ENCODE measurements at places on chromosomes 3 and 15.

- H3K4me3 ChIP-seq = no peak overlapping the region
- DNase-seq = no peak
- no peak overlapping the region for H3K27ac ChIP-seq
- H3K36me3 ChIP-seq = no peaks in the 10 kb centered on the region
- H3K4me1 ChIP-seq = no peaks in the 10 kb centered on the region
- no peaks in the 10 kb centered on the region for H3K27me3 ChIP-seq
Observed at GRCh38 chr3:98557324-98558010, 25.7 kb downstream of the GPR15 start.

- DNase-seq = no peak
- no peaks in the 10 kb centered on the region for H3K27me3 ChIP-seq
- H3K27ac ChIP-seq = no peak overlapping the region
Observed at GRCh38 chr3:187551416-187551815, 118.8 kb downstream of the SST start.

- DNase-seq = no peak
- no peak overlapping the region for H3K27ac ChIP-seq
- no peaks in the 10 kb centered on the region for H3K4me1 ChIP-seq
- H3K36me3 ChIP-seq = no peaks in the 10 kb centered on the region
Observed at GRCh38 chr15:50819344-50819743, 53.8 kb upstream of the SPPL2A start.

DNA sequence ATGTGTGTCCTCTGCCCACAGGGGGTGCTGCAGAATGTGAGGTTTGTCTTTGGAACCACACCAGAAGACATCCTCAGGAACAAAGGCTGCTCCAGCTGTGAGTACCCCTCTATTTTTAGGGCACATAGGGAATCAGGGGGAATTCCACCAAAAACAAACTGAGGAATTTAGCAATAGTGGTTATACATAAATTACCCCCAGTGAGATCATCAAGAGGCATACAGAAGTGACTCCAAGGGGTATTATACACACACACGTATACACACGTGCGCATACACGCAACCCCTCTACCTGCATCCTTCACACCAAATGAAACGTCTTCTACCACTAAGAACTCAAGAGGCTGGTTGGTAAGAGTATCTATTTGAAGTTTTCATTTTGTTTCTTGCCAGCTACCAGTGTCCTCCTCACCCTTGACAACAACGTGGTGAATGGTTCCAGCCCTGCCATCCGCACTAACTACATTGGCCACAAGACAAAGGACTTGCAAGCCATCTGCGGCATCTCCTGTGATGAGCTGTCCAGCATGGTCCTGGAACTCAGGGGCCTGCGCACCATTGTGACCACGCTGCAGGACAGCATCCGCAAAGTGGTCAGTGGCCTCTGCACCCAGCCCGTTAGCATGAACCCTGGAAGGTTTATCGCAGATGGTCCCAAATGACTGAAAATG, 2.9 kb downstream of the THBS1 start:
- peak; percentile 49 for DNase-seq
- no peaks in the 10 kb centered on the region for H3K27me3 ChIP-seq
- no peaks in the 10 kb centered on the region for H3K4me1 ChIP-seq

DNA sequence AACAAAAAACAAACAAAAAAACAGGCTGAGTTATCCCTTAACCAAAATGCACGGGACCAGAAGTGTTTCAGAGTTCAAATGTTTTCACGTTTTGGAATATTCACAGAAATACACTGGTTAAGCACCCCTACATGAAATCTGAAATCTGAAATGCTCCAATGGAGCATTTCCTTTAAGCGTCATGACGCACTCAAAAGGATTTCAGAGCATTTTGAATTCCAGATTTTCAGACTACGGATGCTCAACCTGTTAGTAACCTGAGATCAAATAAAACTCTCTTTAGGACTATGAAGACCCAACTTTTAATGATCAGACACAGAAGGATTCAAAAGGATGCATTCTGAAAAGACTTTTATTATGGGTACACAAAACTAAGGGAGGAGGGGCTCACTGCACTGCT, 9.6 kb downstream of the CLPX start:
- no peak overlapping the region for H3K4me3 ChIP-seq
- H3K4me1 ChIP-seq = no peaks in the 10 kb centered on the region
- no peak for DNase-seq
- peaks cover 66% of the 10 kb centered on the region for H3K36me3 ChIP-seq
- H3K27me3 ChIP-seq = no peaks in the 10 kb centered on the region

DNA sequence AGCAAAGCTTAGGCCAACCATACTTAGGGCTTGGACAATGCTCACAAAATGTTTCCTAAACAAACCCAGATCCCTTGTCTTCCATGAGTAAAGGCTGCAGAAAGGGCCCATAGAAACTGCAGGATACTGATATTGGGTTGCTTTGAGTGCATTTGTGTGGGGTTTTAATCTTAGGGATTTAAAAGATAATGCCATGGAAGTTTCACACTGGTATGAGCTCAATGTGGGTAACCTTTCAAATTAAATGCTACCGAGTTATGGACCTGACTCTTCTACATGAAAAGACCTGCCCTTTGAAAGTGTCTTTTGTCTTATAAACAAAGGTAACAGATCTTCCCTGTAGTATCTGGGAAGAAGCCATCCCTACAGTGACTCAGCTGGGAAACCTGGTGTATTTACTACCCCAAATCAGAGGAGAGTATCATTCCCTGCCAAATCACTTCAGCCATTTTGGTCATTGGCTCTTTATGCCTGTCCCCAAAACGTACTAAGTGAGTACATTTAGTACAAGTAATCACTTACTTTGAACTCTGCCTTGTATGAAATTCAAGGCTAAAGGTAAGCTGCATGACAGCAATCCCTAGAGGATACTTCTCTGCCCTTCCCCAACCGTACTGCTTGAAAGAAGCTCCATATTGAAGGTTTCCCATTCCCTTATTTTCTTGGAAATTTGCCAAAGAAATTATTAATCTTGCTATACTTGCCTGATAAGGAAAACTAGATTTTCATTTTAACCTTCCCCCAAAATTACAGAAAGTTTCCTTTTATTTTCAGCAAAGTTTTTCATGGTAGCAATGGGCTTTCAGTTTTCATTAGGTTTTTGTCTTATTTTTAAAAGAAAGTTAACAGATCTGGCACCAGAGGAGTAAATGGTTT, 7.2 kb downstream of the TM4SF1 start:
- no peak overlapping the region for H3K4me3 ChIP-seq
- no peaks in the 10 kb centered on the region for H3K36me3 ChIP-seq
- H3K27me3 ChIP-seq = no peaks in the 10 kb centered on the region
- no peak for DNase-seq

GRCh38 chr15:98103570-98103969, 143.1 kb downstream of the ARRDC4 start:
- no peak overlapping the region for H3K4me3 ChIP-seq
- no peaks in the 10 kb centered on the region for H3K36me3 ChIP-seq
- H3K4me1 ChIP-seq = no peaks in the 10 kb centered on the region

DNA sequence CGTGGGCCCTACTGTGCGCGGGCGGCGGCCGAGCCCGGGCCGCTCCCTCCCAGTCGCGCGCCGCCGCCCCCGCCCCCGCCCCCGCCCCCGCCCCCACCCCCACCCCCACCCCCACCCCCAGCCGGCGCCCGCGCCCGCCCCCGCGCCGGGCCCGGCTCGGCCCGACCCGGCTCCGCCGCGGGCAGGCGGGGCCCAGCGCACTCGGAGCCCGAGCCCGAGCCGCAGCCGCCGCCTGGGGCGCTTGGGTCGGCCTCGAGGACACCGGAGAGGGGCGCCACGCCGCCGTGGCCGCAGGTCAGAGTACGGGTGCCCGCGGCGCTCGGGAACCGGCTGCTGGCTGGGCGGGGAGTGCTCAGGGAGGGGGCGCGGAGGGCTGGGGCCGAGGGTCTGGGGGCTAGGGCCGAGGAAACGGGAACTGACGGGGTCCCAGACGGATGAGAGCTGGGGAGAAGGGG, 1.1 kb upstream of the PPARG start:
- H3K27ac ChIP-seq = no peak overlapping the region
- H3K4me3 ChIP-seq = peak overlapping the region; percentile 63
- no peaks in the 10 kb centered on the region for H3K4me1 ChIP-seq
- H3K27me3 ChIP-seq = peaks cover 18% of the 10 kb centered on the region
- peak; percentile 44 for DNase-seq
- H3K36me3 ChIP-seq = no peaks in the 10 kb centered on the region

- peak; percentile 97 for DNase-seq
- H3K27me3 ChIP-seq = peaks cover 6% of the 10 kb centered on the region
- peak within 1 kb of the TSS; percentile 75 for H3K4me3 ChIP-seq
- H3K4me1 ChIP-seq = peaks cover 15% of the 10 kb centered on the region
Observed at GRCh38 chr3:133038089-133038730, at the start of gene TMEM108. TMEM108 (plus strand) TSS chr3:133038391.

- H3K36me3 ChIP-seq = no peaks in the 10 kb centered on the region
- DNase-seq = no peak
- H3K27me3 ChIP-seq = no peaks in the 10 kb centered on the region
- no peaks in the 10 kb centered on the region for H3K4me1 ChIP-seq
Observed at GRCh38 chr15:93129702-93130488, 40.9 kb upstream of the RGMA start.

DNA sequence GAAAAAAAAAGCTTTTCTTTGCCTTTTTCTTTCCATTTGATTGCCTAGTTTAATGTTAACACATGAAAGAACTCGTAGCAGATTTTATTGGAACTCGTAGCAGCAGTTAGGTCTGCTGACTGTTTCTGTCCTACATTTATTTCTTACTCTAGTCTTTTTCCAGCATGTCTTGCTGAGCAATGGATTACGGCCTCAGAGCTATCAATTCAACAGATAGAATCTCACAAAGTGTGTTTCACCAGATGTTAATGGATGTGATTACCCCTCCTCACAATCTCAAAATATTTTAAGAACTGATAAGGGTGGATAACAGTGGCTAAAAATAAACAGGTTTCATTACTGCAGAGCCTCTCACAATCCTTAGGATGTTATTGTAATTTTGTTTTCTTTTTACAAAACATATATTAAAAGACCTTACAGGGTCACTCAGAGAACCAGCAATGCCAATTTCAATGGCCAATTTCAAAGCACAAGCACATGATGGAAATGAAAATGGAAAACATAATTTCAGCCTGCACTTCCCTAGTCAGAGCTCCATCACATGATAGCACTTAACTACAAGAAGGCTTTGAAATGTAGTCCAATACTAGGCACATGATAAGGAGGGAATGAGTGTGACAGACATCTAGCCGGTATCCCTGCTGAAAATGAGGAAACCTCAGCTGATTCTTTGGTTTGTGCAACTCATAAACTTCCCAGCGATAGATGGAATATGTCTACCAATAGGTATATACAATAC, 838.1 kb upstream of the SEMA6D start:
- H3K27ac ChIP-seq = no peak overlapping the region
- no peaks in the 10 kb centered on the region for H3K36me3 ChIP-seq
- no peaks in the 10 kb centered on the region for H3K4me1 ChIP-seq
- no peak for DNase-seq
- no peak overlapping the region for H3K4me3 ChIP-seq

- no peak overlapping the region for H3K27ac ChIP-seq
- DNase-seq = peak; percentile 64
- no peaks in the 10 kb centered on the region for H3K27me3 ChIP-seq
Observed at GRCh38 chr3:55609230-55609827, 122.2 kb upstream of the WNT5A start.

DNA sequence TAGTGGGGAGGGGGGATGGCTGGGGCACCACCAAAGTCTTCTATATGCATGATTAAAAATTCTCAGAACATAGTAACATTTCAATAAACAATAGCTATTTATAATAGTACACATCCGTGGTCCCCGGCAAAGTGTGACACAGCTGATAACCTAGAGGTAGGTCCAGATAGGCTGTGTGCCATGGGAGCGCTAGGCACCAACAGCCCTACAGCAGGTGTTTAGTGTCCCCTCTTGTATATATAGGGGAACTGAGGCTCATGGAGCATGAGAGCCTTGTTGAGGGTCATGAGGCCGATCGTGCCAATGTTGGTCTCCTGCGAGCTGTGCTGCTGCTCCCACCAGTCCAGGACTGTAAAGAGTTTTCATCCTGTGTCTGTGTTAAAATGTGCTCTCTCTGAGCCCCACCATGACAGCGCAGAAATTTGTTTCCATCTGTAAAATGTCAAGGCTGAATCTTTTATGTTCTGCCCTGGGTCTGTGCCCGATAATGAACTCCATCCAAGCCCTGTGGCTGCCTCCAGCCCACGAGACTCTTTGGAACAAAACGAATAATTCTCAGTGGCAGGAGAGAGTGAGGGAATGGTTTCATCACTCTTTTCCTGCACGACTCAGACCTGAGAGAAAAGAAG, 14.5 kb downstream of the TMEM158 start:
- no peaks in the 10 kb centered on the region for H3K4me1 ChIP-seq
- H3K27ac ChIP-seq = no peak overlapping the region
- no peaks in the 10 kb centered on the region for H3K27me3 ChIP-seq
- H3K4me3 ChIP-seq = no peak overlapping the region

- DNase-seq = peak; percentile 48
- H3K27me3 ChIP-seq = no peaks in the 10 kb centered on the region
- H3K4me1 ChIP-seq = no peaks in the 10 kb centered on the region
- H3K4me3 ChIP-seq = no peak overlapping the region
Observed at GRCh38 chr3:188084752-188085583, 69.0 kb upstream of the LPP start.

GRCh38 chr15:79914728-79915127, 17.9 kb upstream of the MTHFS start:
- H3K36me3 ChIP-seq = peaks cover 84% of the 10 kb centered on the region
- H3K4me1 ChIP-seq = no peaks in the 10 kb centered on the region
- no peaks in the 10 kb centered on the region for H3K27me3 ChIP-seq
- DNase-seq = no peak
- H3K4me3 ChIP-seq = no peak overlapping the region

DNA sequence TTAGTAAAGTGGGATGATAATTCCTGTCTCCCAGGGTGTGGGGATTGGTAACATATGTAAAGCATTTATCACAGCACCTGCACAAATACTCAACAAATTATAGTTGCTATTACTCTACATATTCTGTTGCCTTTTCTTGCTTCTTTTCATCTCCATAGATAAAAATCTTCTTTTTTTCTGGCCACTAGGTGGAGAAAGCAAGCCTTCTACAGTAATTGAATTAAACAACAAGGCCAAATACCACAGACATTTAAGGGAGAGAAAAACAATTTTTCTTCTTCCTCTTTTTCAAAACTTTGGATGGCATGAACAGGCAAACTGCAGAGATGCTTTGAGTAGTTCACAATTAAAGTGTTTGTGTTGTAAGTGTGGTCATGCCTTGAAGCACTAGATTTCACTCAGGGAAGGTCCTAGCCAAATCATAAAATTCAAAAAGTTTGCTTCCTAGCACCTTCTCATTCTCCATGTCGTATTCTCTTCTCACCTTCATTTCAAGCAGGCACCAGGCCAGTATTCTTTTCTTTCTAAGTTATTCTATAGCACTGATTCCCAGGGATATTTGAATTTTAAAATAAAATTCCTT, 493.4 kb upstream of the TGFBR2 start:
- H3K4me3 ChIP-seq = no peak overlapping the region
- H3K27ac ChIP-seq = no peak overlapping the region
- H3K27me3 ChIP-seq = no peaks in the 10 kb centered on the region
- no peaks in the 10 kb centered on the region for H3K36me3 ChIP-seq
- no peak for DNase-seq
